ENCODE measurements at places on chromosomes 3 and 15. TPM values are rescaled to one million over a fixed set of nuclear protein-coding genes. Genes with fewer than 3 reads are reported as not detected.

REC114 gene
- total RNA-seq = not detected

GLDN gene
- total RNA-seq = 127 TPM

LRRK1 gene
- total RNA-seq = 23.9 TPM

ACVR2B gene
- 1.8 TPM for total RNA-seq

AMT gene
- total RNA-seq = 1.2 TPM

ADAMTSL3 gene
- 1.2 TPM for total RNA-seq

HACL1 gene
- 28.5 TPM for total RNA-seq

CADPS gene
- total RNA-seq = 3.8 TPM

STAC gene
- 2.5 TPM for total RNA-seq

GPR27 gene
- not detected for total RNA-seq

TP63 gene
- under 0.01 TPM for total RNA-seq

CKMT1B gene
- total RNA-seq = not detected

IGDCC3 gene
- not detected for total RNA-seq

SCG5 gene
- 15.3 TPM for total RNA-seq

MSL2 gene
- 13.8 TPM for total RNA-seq

MME gene
- 422 TPM for total RNA-seq

FAM107A gene
- total RNA-seq = under 0.01 TPM

ZBTB20 gene
- total RNA-seq = 14.9 TPM

GADL1 gene
- 0.33 TPM for total RNA-seq

C2CD4B gene
- total RNA-seq = not detected

APOD gene
- 1.6 TPM for total RNA-seq

CIB2 gene
- 1.3 TPM for total RNA-seq

SKIL gene
- 36.9 TPM for total RNA-seq

IL16 gene
- 6.1 TPM for total RNA-seq

PRC1 gene
- 15.7 TPM for total RNA-seq

APEH gene
- total RNA-seq = 134 TPM

MRPL47 gene
- 38.8 TPM for total RNA-seq

GRIP2 gene
- 0.15 TPM for total RNA-seq

PTH1R gene
- 0.66 TPM for total RNA-seq

Data from smooth muscle cell of trachea (primary cell).